ENCODE measurements at places on chromosomes 4 and X. TPM values are rescaled to one million over a fixed set of nuclear protein-coding genes. Genes with fewer than 3 reads are reported as not detected.

Gene NCAPG
- 20.3 TPM for total RNA-seq

Gene FGG
- total RNA-seq, result not detected

Gene MGST2
- 59.4 TPM for total RNA-seq

Gene ARX
- 0.61 TPM for total RNA-seq

- DNase-seq, result no peak
Measured at GRCh38 chrX:53599781-53600396, 86.6 kb downstream of the HUWE1 start.

DNA sequence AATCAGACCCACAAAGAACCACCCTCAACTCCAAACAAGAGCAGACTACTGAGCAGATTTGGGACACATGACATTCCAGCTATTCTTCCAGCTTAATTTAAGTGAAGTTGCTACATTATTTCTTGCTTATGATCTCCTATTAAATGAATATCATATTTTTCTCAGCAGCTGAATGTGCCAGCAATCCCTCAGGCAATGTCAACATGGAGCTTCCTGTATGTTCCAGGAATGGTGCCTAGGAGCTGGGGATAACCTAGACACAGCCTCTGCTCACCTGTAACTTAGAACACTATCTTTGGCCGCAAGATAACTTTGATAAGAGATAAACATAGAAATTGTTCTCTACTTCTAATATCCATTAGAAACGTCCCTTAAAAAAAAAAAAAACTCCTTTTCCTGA, 274.4 kb upstream of the RASGEF1B start:
- DNase-seq, result no peak

DNA sequence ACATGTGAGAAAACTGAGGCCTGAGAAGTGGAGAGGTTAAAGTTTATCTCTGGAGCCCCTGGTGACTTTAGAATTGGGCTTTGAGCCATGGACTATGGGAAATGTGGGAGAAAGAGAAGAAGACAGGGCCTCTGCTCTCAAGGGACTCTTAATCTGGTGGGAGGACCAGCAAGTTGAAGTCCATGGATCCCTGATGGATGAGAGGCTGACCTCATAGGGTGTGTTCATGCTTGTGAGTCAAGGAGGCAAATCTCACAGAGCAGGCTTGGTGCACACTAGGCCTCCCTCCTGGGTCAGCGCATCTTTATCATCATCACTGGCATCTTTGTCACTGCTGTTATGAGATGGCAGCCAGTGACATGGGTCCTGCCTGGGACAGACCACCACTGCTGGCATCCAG, 211.9 kb downstream of the AFAP1 start:
- no peak for DNase-seq

- no peak for DNase-seq
Measured at GRCh38 chr4:41887821-41888686, 47.2 kb upstream of the TMEM33 start.

GRCh38 chr4:20890761-20891160, 190.5 kb downstream of the PACRGL start:
- DNase-seq, result no peak

- no peak for DNase-seq
Measured at GRCh38 chrX:47206316-47206715, 12.2 kb upstream of the CDK16 start.

DNA sequence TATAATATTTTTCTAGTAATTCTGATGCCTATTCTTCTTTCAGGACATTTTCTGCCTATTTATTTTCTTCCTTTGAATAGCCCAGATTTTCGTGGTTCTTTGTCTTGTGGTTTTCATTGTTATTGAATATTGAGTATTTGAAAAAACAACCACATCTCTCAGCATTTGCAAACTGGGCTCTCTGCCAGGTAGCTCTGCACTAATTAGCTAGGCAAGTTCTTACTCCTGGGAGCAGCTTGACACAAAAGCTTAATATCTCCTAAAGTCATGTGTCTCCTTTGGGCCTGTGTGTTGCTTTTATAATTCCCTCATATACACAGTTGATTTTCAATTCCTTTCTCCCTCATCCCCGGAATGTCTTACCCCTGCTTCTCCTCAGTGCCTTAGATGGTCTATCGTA, 413.5 kb upstream of the GRIA3 start:
- DNase-seq, result no peak

DNA sequence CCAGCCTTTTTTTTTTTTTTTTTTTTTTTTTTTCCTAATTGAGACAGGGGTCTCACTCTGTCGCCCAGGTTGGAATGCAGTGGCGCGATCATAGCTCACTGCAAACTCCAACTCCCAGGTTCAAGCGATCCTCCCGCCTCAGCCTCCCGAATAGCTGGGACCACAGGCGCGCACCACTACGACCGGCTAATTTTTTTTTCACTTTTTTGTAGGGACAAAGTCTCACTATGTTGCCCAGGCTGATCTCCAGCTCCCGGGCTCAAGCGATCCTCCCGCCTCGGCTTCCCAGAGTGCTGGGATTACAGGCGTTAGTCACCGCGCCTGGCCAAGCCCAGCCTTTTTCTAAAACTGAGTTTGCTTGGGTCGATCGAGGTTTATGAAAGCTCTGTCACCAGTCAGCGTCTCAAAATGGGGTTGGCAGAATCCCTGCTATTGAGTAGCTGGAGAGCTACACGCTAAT, 1.3 kb upstream of the OTUD5 start:
- DNase-seq, result no peak

GRCh38 chr4:110610940-110611831, 11.7 kb downstream of the PITX2 start:
- no peak for DNase-seq

DNA sequence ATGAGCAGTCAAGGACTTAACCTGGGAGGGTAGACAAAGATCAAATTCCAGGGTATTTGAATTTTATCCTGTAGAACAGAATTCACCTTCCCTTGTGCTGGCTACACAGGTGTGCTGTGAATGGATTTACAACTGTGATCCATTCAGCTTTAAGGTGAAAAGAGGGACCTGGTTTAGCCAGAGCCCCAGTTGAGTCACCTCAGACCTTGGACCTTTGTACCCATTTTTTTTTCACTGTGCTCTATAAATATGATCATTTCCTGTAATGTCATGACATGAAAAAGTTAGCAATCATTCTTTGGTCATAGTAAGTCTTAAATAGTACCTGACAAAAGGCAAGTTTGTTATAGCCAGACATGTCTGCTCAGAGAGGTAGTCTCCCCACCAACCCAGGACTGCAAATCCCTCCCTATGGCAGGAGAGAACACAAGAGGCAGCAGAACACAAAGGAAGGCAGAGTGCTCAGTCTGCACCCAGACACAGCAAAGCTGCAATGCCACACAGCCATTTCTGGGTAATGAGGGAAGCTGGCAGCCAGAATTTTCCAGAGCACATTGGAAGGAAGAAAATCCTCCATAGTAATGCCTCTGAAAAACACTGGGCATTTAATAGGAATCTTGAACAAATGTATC, 77.9 kb downstream of the CXXC4 start:
- no peak for DNase-seq

- no peak for DNase-seq
Measured at GRCh38 chr4:138014590-138015288, 227.4 kb downstream of the SLC7A11 start.

DNA sequence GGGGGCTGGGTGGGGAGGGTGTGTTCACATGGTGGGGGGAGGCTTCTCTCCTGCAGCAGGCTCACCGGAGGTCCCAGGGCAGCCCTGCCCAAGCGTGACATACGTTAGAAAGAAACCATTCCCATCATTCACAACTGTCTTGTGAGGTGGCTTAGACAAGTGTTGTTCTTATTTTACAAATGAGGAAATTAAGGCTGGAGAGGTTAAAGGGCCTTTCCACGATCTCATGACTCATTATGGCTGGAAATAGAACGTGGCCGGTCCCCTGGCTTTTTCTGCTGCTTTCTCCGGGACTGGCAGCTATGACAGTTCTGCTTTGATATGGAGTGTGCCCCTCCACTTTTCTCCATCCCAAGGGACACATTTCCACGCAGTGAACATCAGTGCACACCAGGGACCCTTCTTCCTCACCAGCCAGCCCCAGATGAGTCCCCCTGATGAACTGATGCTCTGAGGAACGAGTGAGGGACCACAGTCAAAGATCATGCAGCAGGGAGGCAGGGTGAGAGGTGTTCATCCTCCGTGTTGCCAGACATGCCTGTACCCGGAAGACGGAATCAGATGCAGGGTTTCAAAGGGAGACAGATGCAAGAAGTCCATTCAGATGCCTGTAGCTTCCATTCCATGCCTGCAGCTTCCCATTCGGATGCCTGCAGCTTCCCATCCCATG, 64.0 kb upstream of the ACSL1 start:
- no peak for DNase-seq

DNA sequence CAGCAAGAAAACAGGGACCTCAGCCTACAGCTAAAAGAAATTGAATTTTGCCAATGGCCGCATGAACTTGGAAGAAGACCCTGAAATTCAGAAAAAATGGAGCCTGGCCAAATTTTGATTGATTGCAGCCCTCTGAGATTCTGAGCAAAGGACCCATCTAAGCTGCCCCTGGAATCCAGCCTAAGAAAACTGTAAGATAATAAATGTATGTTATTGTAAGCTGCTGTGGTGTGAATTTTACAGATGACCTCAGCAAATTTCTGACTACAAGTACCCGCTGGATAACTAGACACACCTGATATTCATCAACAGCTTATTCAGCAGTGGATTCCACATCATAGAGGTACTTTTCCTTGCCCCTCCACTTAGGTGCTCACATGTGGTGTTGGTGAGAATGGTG, 119.5 kb upstream of the EPHA5 start:
- no peak for DNase-seq

DNA sequence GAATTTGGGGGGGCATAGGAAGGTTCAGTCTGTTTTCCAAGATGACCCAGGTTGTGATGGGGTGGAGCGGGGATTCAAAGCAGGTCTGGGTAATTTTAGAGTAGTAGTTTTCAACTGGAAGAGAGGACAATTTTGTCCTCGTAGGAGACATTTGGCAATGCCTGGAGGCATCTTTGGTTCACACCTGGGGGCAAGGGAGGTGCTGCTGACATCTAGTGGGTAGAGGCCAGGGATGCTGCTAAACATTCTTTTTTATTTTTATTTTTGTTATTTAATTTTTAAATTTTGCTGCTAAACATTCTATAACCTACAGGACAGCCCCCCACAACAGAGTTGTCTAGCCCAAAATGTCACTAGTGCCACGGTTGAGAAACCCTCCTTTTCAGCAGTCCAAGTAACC, 1.9 kb downstream of the RAB9A start:
- DNase-seq, result no peak

DNA sequence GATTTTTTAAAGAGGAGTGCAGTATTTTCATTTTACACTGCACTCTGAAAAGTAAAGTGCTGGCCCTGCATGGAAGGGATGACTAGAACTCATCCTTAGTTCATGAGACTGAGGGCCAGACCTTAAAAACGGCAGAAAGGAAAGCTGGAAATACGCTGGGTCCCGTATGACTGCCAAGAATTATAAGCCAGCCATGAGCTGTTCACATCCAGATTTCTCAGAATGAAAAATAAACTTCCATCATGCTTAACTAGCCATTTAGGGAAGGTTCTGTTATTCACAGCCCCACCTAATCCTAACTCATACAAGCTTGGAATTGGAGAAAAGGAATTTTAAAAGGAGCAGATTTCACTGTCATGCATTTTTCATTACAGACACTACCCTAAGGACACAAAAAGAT, 894.4 kb downstream of the FAT4 start:
- DNase-seq, result no peak
